ENCODE measurements at places on chromosomes 6 and 20.

DNA sequence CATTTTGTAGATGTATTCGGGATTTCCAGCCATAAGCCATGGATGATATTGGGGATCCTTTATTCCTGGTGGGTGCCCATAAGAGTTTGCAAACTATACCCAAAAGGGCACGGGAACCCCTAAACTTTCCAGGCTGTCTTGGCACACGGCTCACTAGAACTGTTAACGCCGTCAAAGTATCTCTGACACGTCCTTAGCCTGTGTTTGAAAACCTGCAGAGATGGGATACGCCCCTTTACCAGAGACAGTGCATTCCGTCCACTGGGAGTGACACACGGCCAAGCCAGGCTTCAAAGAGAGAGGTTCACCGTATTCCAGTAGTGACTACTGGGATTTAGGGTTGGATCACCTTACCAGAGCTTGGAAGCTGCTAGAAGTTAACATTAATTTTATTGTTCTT is 95.0 kb downstream of the THBS2 start:
- no peak overlapping the region for H3K4me3 ChIP-seq
- no peak for DNase-seq
- H3K27ac ChIP-seq = no peak overlapping the region

- H3K4me3 ChIP-seq = no peak overlapping the region
- H3K27ac ChIP-seq = no peak overlapping the region
- DNase-seq = no peak
- H3K4me1 ChIP-seq = no peaks in the 10 kb centered on the region
- H3K36me3 ChIP-seq = no peaks in the 10 kb centered on the region
- H3K27me3 ChIP-seq = no peaks in the 10 kb centered on the region
These were observed 163.5 kb upstream of the TOP1 start for GRCh38 chr20:40865095-40865494.

DNA sequence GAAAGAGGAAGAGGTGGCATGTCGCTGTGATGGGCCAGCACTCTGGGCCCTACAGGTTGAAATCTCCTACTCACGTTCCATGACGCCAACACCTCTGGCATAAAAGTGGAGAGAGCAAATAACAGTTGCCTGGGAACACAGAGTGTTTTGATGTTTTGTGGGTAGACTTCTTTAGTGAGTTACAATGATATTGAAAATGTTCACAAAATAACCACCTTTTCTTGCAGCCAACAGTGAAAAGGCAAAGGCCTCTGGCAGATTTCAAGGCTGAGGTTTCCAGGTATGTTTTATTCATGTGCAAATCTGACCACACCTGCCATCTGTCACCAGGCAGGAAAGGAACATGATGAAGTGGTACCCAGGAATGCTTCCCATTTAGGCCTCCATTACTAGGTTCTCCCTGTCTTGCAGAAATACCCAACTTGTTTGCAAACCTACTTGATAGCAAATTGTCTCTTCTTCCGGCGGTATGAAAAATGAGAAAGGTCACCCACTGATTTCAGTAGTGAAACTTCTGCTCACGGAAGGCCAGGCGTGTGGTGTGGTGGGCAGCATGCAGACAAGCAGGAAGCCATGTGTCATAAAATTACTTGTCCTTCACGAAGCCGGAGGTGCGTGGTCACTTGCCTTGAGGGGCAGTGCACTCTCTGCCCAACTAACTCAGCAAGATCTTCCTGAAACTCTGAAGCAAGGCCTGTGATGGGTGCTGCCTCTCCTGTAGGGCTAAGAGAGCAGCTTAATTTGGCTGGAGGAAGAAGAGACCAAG is 299.1 kb upstream of the PRDM1 start:
- H3K27ac ChIP-seq = no peak overlapping the region
- H3K36me3 ChIP-seq = no peaks in the 10 kb centered on the region
- DNase-seq = no peak

DNA sequence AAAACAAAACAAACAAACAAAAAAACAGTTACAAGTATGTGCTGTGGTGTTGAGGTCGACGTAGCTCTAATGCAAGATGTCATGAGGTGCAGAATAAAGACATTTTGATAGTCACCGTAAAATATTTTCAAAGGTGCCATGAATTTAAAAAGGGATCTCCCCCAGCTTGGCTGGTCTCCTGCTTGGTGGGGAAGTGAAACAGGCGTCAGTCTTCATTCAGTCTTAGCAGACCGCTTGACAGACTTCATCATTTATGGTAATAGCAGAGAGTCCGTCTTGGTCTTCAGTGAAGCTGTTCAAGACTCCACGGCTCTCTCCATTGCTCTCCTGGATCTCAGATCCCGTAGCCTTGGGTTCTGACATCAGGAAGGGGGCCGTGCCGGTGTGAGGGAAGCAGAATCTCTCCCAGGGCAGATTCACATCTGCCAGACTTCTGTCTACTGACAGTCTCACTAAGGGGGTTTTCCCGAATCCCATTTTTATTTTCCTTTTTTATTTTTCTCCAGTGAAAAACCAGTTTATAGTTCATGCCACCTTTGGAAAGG is 1.6 kb downstream of the SLC24A3 start:
- DNase-seq = no peak
- H3K36me3 ChIP-seq = no peaks in the 10 kb centered on the region
- peaks cover 4% of the 10 kb centered on the region for H3K4me1 ChIP-seq
- no peak overlapping the region for H3K4me3 ChIP-seq

DNA sequence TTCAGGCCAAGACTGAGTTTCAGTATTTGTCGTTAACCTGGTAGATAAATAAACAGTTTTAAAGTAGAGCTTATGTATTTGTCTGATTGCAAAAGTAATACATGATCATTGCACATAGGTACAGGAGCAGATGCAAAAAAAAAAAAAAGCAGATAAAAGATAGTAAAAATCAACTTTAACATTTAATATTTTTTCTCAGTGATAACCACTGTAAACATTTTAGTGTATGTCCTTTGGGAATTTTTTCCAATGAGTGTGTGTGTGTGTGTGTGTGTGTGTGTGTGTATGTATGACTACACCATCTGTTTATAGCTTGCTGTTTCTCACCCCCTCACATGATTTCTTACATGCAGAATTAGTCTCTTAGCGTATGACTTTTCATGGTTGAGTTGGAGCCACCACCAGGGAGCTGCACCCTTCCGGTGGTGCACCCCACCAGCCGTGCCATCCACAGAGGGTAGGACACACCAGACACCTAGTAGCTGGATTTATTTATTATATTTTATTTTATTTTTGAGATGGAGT is 26.3 kb downstream of the WRNIP1 start:
- H3K4me1 ChIP-seq = peaks cover 53% of the 10 kb centered on the region
- no peak for DNase-seq
- H3K36me3 ChIP-seq = peaks cover 27% of the 10 kb centered on the region
- H3K27ac ChIP-seq = no peak overlapping the region
- no peak overlapping the region for H3K4me3 ChIP-seq

GRCh38 chr6:160082627-160083026 is 39.0 kb upstream of the SLC22A1 start:
- no peak for DNase-seq
- peaks cover 97% of the 10 kb centered on the region for H3K36me3 ChIP-seq
- peaks cover 15% of the 10 kb centered on the region for H3K4me1 ChIP-seq
- H3K4me3 ChIP-seq = no peak overlapping the region
- peak overlapping the region; percentile 14 for H3K27ac ChIP-seq

GRCh38 chr6:36171573-36171972 is 25.0 kb upstream of the BRPF3 start:
- H3K27me3 ChIP-seq = no peaks in the 10 kb centered on the region
- peaks cover 21% of the 10 kb centered on the region for H3K4me1 ChIP-seq
- DNase-seq = no peak
- no peak overlapping the region for H3K4me3 ChIP-seq
- no peaks in the 10 kb centered on the region for H3K36me3 ChIP-seq

DNA sequence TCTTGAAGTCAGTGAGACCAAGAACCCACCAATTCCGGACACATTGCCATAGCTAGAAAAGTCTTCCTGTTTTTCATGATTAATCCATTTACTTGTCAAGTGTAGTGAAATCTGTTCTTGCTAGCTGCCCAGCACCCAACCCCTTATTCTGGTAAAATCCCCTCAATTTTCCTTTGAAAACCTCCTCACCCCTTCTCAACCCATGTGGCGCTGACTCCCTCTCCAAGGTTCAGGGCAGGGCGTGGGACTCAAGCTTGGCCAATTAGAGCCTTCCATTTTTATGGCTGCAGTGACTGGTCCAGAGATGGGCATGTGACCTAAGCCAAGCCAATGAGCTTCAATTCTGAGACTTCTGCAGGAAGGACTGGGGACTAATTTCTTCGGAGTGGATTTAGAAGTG is 9.8 kb upstream of the ZBP1 start:
- H3K27ac ChIP-seq = peak overlapping the region; percentile 90
- no peaks in the 10 kb centered on the region for H3K27me3 ChIP-seq
- H3K4me3 ChIP-seq = peak overlapping the region; percentile 80
- no peak for DNase-seq
- H3K36me3 ChIP-seq = peaks cover 11% of the 10 kb centered on the region

DNA sequence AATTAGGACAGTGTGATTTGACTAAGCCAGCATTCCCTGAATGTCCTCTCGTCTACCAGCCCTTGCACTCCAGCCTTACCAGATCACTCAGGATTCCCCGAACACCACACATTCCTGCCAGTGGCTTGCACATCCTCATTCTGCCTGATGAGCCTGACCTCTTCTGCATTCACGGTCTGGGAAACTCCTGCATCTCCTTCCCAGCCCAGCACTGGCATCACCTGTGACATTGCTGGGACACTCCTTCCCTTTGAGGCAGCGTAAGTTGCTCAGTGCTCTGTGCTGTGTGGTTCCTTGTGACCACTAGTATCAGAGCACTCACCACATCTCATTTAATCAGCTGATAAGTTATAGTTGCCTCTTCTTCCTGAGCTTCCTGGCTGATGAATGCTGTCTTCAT is 17.3 kb downstream of the NCOA7 start:
- peak overlapping the region; percentile 91 for H3K27ac ChIP-seq
- H3K4me3 ChIP-seq = peak overlapping the region; percentile 8

DNA sequence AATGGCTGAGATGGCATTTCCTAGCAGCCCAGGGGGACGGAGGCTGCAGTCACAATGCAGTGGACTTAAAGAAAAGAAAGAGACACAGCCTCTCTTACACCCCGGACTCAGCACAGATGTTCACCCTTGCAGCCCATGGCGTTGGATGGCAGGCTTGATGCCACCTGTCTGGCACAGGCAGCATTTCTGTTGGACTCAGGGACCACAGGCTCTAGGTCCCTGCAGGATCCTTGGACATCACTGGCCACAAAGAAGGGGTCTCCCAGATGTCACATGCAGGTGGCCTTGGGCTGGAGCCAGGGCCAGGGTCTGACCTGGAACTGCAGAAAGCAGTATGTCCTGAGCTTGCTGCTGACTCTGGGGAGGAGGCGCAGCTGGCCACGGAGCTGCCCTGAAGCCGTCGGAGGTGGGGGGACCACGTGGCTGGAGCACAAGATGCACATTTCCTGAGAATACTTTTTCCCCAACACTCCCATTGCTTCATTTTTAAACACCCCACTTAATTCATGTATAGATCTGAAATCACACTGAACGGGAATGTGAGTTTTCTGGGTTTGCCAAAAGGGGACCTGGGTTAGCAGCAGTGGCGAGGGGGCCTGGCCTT is 102.3 kb upstream of the SULF2 start:
- no peaks in the 10 kb centered on the region for H3K36me3 ChIP-seq
- H3K27ac ChIP-seq = no peak overlapping the region
- DNase-seq = no peak
- peaks cover 4% of the 10 kb centered on the region for H3K27me3 ChIP-seq

- no peaks in the 10 kb centered on the region for H3K27me3 ChIP-seq
- H3K27ac ChIP-seq = peak overlapping the region; percentile 45
- H3K36me3 ChIP-seq = peaks cover 68% of the 10 kb centered on the region
- H3K4me1 ChIP-seq = peaks cover 6% of the 10 kb centered on the region
- no peak for DNase-seq
These were observed 3.4 kb downstream of the EGFL8 start for GRCh38 chr6:32167761-32168262.

DNA sequence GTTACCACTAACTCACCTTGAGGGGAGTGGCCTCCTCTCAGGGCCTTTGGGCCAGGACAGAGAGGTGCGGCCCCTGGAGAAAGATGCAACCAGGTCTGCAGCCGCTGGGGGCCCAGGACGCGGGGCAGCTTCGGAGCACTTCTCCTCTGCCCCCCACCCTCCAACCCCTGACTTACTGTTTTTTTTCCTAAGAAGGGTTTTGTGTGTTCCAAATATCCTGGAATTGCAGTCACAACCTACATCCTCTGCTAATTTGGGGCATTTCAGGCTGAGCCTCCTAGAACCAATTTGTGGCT is 1.7 kb downstream of the LINC00237 start:
- peaks cover 47% of the 10 kb centered on the region for H3K4me1 ChIP-seq
- no peak overlapping the region for H3K4me3 ChIP-seq
- H3K27ac ChIP-seq = no peak overlapping the region
- H3K36me3 ChIP-seq = no peaks in the 10 kb centered on the region
- peak; percentile 31 for DNase-seq

DNA sequence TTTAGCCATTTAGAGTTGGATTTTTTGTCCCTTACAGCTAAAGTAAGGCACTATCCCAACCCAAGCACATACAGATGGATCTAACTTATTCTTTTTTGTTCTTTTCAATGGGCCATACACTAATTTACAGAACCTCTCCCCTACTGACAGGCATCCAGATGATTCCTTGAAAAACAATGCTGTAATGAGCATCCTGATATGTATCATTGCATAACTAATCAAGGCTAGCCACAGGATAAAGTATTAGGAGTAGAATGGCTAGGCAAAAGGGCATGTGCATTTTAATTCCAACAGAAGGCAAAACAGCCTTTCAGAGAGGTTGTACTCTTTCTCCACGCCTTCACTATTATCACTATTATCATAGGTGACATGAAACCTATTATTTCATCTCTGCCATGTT is 54.1 kb downstream of the ELOVL5 start:
- peaks cover 54% of the 10 kb centered on the region for H3K36me3 ChIP-seq
- no peak overlapping the region for H3K4me3 ChIP-seq
- H3K4me1 ChIP-seq = peaks cover 82% of the 10 kb centered on the region
- no peak for DNase-seq

GRCh38 chr6:128493877-128494276 is 26.5 kb downstream of the PTPRK start:
- no peak overlapping the region for H3K4me3 ChIP-seq
- DNase-seq = no peak
- peaks cover 8% of the 10 kb centered on the region for H3K4me1 ChIP-seq
- H3K27ac ChIP-seq = no peak overlapping the region
- peaks cover 4% of the 10 kb centered on the region for H3K27me3 ChIP-seq
- no peaks in the 10 kb centered on the region for H3K36me3 ChIP-seq
